NCI-H2227 treated with DMSO at 0.1 percent for 48 hours (cell line): ENCODE measurements at places on chromosomes 12 and 14.
A peak's percentile ranks its signal among the peaks of the same experiment; 100 is the strongest.

DNA sequence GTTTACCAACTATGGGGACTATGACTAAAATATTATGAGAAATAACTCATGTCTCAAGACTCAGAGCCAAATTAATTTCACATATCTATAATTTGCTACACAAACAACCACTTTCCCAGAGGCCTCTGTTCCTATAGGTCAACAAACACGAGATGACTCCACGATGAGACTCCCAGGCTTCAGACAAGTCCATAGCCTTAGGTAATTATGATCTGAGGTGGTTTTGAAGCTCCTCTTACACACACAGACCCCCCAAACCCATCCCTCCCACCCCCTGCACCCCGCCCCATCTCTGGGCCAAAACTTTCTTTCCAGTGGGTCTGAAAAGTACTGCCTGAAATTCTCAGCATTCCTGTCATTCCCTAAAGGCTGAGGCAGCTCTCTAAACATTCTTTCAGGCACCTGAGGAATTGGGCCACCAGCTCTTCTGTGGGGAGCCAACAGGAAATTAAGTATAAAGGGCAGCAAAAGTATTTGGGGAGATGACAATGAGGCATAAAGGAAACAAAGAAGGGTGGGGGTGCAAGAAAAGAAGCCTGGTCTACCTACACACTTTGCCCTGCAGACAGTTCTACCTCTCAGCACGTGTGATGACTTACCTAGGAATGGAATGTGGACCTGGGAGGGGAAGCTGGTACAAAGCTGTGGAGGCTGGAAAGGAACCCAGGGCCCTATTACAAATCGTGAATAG lies 143.6 kb downstream of the PAWR start:
- DNase-seq = no peak

GRCh38 chr12:116926283-116927243 lies 15.8 kb downstream of the FBXW8 start:
- no peak for DNase-seq

DNA sequence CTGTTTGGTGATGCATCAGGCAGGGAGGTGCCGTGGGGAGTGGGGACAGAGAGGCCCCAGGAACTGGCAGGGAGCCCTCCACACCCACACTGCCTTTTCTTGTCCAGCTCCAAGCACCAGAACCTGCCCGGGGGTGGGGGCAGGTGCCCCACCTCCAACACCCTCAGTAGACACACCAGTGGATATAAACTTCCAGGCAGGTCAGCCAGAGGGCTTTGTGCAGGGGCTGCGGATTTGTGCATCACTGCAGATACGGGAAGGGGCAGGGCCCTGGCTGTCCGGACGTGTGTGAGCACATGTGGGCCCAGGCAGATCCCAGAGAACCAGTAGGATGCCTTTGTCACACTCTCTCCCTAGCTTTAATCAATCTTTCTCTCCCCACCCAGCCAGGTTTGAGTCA lies 1.3 kb upstream of the TGM1 start:
- no peak for DNase-seq

DNA sequence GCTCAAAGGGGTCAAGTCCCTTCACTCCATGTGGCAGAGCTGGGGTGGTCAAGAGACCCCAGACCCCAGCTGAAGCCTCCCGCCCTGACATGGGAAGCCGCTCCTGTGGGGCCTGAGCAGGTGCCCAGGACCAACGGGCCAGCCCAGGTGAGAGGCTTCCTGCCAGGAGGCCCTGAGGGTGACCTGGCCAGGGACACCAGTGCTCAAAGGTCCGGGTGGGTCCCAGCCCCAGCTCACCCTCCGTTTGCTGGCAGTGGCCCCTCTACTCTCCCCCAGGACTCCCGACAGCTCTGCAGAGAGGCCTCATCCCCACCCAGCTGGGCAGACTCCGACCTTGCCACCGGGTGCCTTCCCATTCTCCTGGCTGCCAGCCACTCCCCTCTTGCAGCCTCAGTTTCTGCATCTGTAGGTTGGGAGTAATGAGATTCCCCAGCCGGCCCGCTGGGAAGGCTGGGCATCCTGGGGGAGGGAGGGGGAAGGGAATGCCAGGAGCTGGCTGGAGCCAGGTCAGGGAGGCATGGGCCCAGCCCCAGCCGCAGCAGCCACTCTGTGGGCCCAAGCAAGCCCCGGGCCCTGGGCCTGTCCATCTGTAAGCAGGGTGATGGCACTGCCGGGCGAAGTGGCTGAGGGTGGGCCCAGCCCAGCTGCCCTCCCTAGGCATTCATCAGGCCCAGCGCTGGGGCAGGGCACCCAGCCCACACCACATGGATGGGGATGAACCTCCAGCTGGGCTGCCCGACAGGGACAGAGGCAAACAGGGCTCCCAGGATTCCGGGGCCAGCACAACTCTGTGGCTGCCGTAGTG lies 10.3 kb upstream of the INF2 start:
- no peak for DNase-seq

- DNase-seq = no peak
Observed at GRCh38 chr14:89902881-89903280, 51.6 kb downstream of the EFCAB11 start.

GRCh38 chr12:122981036-122981471 lies 573 bp downstream of the ARL6IP4 start:
- peak; percentile 47 for DNase-seq

- DNase-seq = no peak
Observed at GRCh38 chr12:50082644-50083043, 2.5 kb upstream of the SMARCD1 start.

- DNase-seq = peak; percentile 73
Observed at GRCh38 chr14:50559990-50560930, at the start of gene ATL1. Gene ATL1, plus strand, starts transcription at chr14:50560145. Its CDS starts 121 bp downstream, at chr14:50560266.

DNA sequence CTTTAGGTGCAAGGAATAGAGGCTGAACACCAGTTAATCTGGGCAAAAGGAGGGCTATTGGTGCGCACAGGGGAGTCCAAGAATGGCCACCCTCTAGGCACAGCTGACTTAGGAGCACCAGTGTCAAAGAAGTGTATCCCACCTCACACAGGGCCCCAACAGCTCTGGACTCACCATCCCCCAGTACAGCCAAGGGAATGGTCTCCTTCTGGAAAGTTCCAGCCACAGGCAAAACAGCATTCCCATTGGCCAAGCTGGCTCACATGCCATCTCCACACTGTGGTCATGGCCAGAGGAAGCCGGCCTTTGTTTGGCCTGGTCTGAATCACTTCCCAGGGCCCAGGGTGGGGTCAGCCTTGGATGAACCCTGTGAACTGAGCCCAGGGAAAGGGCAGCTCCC lies 120.1 kb downstream of the DICER1 start:
- DNase-seq = no peak

DNA sequence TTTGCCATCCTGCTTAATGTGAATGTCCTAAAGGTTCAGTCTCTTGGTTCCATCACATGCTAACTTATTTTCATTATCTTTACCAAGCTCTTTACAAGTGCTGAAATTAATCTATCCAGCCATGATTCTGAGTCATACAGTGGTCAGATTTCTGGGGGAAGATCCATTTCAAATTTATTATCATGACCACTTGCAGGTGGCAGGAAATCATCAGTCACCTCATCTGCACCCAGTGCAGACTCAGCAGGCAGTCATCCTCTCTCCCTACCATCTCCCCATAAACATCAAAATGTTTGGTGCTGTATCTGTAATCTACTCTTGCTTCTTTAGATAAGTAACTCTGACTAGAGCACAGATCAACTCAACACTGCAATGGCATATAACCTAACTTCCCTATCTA lies 23.5 kb downstream of the ATG14 start:
- DNase-seq = no peak

DNA sequence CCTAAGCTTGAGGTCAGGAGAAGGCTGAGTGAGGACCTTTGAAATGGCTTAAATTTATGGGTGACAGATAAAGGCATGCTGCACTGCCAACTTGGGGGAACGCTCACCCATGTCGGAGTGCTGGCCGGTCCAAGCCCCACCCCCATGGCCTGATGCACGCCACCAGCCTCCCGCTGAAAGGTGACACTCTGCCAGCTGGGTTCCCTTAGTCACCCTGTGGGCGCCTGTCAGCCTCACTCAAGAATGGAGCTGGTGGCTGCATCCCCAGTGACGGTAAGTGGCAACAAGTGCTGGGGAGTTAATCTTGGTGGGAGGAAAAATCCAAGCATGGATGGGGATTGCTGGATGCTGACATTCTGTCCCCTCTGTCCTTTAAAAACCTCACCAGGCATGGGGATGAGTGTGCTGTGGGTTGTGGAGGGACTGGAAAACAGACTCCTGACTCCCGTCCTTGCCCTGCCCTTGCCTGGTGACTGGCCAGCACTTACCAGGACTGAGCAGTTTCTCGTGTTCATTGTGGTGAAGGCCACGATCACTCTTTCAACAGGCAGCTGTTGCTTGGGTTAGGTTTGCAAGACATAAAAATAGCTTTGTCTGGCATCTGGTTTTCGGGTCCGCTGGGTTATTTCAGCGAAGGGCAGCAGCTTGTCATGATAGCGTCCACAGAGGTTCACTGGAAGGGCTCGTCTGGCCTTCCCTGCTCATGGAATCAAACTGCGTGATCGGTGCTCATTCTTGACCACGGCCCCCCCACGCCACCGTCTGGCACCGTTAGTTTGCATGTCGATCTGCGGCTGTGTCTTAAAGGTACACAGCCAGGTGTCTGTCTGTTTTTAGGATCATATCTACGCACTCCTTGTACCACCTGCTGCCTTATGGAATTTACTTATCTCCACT lies 15.0 kb downstream of the ACACB start:
- DNase-seq = no peak

DNA sequence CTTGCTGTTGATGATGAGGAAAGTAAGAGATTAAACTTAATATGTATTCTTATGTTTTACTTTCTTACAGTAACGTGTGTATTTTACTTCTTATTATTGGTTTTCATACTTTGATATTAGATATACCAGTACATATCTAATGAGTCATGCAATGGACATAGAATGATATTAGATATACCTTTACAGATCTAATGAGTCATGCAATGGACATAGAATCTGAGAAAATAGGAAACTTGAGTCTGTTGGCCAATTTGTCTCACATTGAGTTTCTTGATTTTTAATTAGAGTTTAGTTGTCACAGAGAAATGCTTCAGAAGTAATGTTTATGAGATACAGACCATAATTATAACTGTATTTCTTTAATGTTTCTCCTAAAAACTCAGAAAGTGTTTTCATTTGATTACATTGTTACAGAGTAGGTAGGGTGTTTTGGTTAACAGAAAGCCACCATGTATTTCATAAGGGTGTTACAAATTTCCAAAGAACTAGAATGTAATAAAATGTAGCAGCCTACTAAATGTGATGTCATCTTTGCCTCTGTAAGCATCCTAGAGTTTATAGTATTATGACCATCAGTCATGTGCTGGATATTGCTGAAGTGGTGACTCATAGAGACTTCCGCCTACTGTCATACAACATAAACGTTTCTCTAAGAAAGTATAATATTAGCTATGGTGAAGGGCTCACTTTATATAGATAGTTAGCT lies 3.0 kb downstream of the GAS2L3 start:
- DNase-seq = peak; percentile 2

- DNase-seq = no peak
Observed at GRCh38 chr14:101514136-101514535, 47.2 kb upstream of the DIO3 start.

GRCh38 chr14:102424923-102425322 lies 62.2 kb downstream of the TECPR2 start:
- DNase-seq = no peak
